ENCODE measurements at places on chromosomes 7 and 10.

DNA sequence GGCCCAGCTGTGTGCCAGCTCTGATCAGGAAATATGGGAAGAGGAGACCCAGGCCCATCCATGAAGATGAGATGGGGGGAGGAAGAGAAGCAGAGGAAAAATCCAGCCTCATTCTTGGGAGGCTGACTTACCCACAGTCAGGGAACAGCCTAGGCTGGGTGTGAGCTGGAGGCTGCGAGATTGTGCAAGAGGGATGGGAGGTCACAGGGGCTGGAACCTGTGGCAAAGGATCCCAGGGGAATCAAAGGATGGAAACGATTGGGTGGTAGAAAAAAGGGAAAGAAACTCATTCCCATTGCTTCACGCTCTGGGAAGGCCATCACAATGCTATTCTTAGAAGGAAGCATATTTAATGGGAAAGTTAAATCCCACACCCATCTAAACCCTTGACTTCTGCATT lies 26.7 kb upstream of the CRHR2 start:
- no peak for DNase-seq

- no peak for DNase-seq
These were observed 28.5 kb upstream of the LRRC72 start for GRCh38 chr7:16498122-16498521.

GRCh38 chr7:30080818-30081217 lies 52.6 kb downstream of the PLEKHA8 start:
- no peak for DNase-seq

GRCh38 chr7:55423277-55423711 lies 58.2 kb downstream of the LANCL2 start:
- no peak for DNase-seq

DNA sequence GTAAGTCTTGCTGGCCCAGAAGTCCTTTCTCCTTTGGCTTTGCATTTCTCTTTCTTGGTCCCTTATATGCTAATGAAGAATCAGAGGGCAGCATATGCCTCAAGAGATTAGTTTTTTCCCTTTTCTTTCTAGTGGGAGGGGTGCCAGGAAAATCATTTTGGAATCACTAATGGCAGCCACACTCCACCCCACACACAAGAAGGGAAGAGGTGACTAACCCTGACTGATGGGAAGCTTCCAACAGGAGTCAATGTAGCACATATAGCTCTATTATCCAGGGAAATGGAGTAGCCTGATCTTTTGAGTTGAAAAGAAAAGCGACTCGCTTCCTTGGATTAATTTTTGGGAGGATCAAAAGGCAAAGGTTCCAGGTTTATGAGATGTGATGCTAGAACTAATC lies 225.3 kb downstream of the KIF20B start:
- no peak for DNase-seq

DNA sequence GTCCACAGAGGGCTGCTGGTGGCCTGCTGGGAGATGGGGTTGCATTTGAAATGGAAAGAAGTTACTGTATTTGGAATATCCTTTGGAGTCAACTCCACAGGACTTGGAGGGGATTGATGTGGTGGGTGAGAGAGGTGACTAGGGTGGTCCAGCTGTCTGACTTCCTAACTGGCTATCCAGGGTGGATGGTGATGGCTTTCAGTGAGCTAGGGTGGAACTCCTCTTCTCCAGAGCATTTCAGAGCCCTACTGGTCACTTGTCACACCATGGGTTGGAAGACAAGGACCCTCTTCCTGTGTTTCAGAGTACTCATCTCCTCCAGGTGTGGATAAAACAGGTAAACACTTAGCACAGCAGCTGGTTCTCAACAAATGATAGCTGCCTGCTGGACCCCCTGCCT lies 3.3 kb upstream of the ADAMTS14 start:
- no peak for DNase-seq

DNA sequence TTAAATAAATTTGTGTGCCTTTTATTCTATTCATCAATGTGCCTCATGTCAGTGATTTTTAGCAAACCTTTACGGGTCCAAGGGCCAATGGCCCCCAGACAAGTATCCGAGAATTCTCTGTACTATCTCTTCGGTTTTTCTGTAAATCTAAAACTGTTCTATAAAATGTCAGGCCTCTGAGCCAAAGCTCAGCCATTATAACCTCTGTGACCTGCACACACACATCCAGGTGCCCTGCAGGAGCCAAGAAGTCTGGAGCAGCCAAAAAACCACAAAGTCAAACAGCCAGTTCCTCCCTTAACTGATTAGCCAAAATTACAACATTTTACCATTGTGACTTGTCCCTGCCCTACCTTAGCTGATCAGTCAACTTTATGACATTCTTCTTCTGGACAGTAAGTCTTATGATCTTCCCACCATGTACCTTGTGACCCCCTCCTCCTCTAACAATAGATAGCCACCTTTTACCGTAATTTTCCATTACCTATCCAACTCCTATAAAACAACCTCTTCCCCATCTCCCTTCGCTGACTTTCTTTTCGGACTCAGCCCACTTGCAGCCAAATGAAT lies 363.8 kb downstream of the SEMA3D start:
- no peak for DNase-seq

DNA sequence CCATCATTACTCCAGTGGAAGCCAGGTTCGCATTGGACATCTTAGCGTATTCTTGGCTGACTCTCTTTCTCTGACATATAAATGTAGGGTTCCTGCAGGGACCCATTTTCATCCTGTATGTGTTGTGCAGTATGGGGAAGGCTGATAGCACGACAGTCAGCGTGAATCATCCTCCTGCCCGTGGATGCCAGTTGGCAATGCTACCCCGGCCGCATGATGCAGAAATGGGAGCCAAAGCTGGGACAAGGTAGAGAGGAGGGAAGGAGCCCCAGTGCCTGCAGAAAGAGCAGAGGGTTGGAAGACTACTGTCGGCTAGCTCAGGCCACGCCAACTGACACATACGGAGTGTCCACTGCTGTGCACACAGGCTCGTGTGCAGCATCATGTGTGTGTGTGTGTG lies 251.6 kb downstream of the SKAP2 start:
- DNase-seq = no peak

DNA sequence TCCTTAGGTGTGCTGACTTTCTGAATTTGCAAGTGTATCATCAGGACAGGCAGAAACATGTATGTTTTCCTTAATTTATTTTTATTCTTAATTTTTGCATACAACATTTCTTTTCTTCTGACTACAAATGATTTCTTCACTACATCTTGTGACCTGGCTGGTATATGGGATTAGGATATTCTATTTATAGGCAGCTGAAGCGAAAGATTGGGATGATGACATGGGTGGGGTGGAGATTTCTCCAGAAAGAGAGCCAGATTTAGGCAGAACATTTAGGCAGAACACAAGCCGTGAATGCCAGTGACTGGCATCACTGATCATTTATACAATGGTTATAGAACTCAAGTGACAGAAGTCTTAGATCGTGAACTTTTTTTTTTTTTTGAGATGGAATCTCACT lies 256.7 kb downstream of the KLF6 start:
- no peak for DNase-seq

- no peak for DNase-seq
These were observed 17.3 kb downstream of the GPER1 start for GRCh38 chr7:1105189-1105588.

DNA sequence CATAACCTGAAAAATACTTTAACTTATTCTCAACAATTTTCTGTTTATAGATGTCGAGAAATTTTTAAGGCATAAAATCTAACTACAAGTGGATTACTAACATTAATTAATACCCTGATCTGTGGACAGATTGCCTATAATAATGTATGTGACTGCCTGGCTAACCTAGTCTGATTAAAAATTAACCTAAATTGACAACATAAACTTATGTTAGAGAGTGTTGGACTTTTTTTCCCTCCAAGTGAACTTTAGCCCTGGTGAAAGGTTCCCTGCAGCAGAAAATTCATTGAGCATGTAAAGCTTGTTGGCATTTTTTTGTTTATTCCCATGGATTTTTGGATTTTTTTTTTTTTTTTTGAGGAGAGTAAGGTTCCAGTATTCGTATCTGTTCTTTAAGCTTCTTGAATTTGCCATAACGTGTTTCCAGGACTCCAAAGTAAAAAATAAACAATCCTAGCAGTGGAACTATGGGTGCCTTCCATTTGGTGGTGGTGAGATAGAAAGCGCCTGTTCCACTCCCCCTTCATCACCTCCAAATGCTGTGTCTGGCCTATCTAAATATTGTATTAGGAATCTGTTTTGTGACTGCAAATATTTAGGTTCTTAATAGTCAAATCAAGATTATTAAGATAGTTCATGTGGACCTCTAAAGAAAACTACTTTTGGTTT lies 36.1 kb downstream of the NET1 start:
- no peak for DNase-seq

- peak; percentile 87 for DNase-seq
These were observed 122.3 kb downstream of the PPP1R3A start for GRCh38 chr7:113796557-113796956.

DNA sequence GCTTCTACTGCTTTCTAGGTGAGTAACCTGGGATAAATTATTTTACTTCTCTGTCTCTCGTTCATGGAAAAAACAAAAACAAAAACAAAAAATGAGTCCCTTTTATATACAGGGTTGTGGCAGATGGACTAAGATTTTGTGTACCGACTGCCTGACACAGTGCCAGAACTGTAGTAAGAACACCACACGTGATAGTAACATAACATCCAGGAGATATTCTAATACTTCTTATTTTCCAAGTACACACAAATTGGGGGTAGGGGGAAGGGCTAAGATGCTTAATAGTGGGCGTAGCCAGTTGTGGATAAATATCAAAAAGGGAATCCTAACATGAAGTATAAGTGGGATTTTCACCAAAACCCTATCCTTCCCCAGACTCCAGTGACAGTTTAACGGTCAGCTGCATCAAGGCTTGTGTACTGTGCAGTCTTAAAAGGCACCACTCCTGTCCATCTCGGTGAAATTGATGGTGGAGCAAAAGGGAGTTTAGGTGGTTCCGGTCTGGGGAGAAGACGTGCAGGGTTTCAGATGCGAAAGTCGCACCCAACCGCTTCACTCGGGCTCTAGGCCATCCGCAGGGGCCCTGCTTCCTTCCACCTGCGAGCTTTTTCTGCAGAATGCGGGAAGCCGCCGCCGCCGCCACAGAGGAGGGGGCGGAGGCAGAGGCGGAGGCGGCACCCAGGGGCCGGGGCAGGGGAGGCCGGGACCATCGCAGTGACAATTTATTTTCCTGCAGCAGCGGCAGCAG lies at the start of gene STAMBPL1:
TSS of gene STAMBPL1 (plus strand) at position 712 of the 748 bp plus-strand sequence. CDS start 21,464 bp downstream, outside the sequence.
- peak; percentile 51 for DNase-seq

DNA sequence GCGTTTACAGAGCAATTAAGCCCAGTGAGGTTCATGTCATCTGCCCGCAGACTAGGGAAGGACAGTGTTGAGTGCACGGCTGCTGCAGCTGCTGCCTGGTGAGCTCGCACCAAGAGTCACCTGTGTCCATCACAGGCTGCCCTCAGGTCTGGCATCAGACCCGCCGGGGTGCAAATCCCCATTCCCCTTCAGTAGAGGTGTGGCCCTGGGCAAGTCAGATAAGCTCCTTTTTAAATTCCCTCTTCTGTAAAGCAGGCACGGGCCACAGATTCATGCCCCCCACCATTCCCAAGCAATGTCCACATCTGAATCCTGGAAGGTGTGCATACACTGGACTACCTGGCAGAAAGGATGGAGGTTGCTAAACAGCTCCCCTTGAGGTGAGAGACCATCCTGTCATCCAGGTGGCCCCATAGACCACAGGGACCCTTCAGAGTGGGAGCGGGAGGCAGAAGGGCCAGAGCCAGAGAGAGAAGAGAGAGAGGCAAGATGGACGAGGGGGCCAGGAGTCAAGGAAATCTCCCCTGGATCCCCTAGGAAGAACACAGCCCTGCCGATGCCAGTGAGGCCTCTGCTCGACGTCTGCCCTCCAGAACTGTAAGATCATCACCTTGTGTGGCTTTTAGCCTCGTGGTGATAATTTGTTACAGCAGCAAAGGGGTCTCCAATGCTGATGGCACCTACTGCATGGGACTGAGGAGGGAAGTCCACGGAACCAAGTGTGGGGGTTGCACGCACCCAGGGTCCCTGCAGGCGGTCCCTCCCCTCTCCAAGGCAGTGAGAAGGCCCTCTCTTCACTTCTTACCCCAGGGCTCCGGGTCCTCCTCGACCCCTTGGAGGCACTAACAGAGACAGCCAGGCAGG lies 168.8 kb downstream of the TCERG1L start:
- DNase-seq = no peak

DNA sequence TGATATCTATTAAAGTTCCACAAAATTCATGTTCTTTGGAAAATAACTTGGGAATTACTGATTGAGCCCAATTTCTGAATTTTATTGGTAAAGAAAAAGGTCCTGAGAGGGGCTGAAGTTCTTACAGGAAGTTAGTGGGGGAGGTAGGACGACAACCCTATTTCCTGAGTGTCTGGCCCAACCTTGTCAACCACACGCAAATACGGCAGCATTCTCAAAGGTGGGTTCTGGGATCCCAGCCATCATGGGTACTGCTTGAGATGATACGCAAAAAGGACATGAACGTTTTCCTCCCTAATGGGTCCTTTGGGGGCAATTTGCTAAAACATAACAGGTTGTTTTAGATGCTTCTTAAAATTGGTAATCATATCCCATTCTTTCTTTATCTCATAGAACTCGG lies 2.7 kb upstream of the PDCD4 start:
- DNase-seq = no peak

GRCh38 chr7:103394566-103394965 lies 47.1 kb downstream of the PSMC2 start:
- DNase-seq = no peak

- no peak for DNase-seq
These were observed 206.4 kb upstream of the LRRTM3 start for GRCh38 chr10:66719483-66719882.

DNA sequence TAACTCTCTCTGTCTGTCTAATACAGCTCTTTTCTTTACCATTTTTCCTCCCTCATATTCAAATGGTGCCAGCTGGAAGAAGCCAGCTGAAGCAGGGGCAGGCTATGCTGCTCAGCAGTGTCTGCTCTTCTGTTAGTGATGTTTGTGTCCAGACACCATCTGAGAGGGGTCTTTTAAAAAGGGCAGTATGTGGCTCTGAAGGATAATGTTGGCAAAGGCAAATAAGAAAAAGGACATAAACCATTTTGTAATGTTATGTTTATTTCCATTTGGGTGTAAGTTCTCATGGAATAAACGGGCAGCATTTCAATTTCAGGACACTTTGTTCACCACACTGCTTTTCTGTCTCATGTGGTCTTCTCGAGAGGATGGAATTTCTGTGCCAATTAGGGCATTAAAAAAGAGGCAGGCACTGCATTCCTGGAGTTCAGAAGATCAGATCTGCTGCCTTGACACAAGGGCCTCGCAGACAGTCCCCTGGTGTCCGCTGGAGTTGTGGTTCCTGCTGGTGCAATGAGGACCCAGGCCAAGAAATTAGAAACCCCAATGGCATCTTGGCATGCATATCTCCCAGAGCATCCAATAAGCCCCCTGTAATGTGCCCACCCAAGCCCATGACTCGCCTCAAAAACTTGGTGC lies 109.0 kb upstream of the ELMO1 start:
- no peak for DNase-seq
